ENCODE measurements at places on chromosomes 12 and 14.

- DNase-seq: no peak
Measured at GRCh38 chr12:89994911-89995310, 286.3 kb upstream of the ATP2B1 start.

DNA sequence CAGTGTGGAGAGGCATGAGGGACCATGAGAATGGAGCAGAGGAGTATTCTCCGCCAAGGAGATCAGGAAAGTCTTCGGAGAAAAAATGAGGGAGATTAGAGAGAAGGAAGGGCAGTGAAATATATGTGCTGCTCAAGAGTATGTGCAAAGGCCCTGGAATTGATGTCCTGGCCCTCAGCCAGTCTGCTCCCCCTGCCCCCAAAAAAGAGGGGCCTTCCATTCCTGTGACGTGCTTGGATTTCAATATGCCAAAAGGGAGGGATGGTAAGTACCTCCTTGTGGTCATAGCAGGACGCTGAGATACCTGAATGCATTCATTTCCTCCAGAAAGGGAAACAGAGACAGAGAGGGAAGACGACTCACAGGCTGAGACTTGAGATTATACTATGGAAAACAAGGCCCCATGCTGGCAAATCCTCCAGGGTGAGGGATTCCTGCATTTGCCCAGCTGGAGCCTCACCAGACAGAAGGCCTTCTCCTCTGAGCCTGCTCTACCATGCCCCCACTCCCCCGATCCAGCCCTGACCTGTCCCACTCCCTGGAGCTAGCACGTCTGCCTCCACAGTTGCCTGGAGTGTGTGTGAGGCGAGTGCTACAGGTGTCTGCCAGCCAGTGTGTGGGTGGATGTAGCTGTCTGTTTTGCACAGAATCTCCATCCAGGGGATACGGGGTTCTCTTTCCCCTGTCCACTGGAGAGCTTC lies 3.9 kb upstream of the RARG start:
- DNase-seq: no peak

DNA sequence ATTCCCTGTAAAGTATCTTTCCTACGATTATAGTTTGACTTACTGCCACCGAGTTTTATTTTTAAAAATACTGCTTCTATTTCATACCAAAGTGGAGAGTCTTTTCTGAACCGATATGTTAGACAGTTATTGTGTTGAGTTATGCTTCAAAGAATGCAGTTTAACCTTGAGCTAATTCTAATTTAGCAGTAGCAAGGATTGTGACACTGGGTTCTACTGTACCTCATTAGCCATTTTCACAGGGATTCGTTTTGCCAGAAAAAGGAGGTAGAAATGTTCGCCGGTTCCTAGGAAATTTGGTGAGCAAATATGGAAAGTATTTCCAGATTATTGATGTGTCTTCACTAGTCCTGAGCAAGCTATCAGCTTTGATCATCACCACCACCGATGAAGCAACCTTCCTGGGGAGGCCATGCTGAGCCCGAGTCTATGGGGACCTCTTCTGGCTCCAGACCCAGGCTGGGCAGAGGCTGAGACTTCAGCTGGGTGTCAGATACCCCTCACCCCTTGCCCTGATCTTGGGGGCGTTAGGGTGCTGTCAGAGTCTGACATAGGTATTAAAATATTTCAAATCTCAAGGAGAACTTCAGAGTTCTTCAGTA lies 13.6 kb downstream of the GLRX5 start:
- DNase-seq: no peak

DNA sequence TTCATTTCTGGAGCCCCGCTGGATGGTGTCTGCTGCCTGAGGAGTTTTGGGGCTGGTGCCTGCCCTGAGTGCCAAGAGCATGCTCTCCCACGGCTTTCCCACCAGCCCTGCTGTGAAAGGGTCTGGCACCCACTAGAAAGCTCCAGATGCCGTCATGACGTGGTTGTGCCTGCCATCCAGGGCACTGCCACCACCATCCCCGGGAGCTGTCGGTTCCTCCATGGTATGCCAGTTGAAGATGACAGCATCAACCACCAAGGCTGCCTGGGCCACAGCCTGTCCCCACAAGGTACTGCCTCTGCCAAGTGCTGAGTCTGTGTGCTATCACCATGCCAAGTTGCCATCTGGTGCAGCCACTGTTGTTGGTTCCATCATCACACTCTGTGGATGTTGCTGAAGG lies 85.9 kb downstream of the TTC8 start:
- no peak for DNase-seq

- DNase-seq: no peak
Measured at GRCh38 chr12:95418142-95418541, 55.8 kb upstream of the METAP2 start.

GRCh38 chr12:56330936-56331490 lies 2.8 kb downstream of the PAN2 start:
- no peak for DNase-seq

GRCh38 chr14:92470215-92470614 lies 43.4 kb upstream of the RIN3 start:
- DNase-seq: no peak

DNA sequence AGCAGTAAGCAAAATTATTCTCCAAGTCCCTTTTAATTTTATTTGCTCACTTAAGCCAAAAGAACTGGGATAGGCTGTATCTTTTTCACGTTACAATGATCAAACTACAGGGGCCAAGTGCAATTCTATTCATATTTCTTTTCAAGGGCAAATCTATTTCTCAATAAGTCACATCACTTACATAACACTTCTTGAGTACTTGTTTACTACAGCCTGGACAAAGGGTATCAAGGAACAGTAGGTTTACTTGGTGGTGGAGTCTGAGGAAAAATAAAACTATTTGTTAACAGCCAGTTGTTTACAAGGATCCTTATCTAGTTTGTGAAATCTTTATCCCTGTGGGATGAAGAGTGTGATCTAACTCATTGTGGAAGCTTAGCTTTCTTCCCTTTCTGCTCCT lies 72.1 kb downstream of the PDE3A start:
- no peak for DNase-seq

- no peak for DNase-seq
Measured at GRCh38 chr12:80441921-80442320, 2.1 kb upstream of the PTPRQ start.

GRCh38 chr14:26163761-26164160 lies 434.1 kb downstream of the NOVA1 start:
- DNase-seq: no peak

GRCh38 chr12:46268583-46269428 lies at the start of gene SLC38A1:
Gene SLC38A1, minus strand, starts transcription at chr12:46269043. Its CDS starts 29,243 bp downstream, at chr12:46239800.
- peak; percentile 85 for DNase-seq

- DNase-seq: no peak
Measured at GRCh38 chr14:102116361-102117180, 23.1 kb upstream of the WDR20 start.

DNA sequence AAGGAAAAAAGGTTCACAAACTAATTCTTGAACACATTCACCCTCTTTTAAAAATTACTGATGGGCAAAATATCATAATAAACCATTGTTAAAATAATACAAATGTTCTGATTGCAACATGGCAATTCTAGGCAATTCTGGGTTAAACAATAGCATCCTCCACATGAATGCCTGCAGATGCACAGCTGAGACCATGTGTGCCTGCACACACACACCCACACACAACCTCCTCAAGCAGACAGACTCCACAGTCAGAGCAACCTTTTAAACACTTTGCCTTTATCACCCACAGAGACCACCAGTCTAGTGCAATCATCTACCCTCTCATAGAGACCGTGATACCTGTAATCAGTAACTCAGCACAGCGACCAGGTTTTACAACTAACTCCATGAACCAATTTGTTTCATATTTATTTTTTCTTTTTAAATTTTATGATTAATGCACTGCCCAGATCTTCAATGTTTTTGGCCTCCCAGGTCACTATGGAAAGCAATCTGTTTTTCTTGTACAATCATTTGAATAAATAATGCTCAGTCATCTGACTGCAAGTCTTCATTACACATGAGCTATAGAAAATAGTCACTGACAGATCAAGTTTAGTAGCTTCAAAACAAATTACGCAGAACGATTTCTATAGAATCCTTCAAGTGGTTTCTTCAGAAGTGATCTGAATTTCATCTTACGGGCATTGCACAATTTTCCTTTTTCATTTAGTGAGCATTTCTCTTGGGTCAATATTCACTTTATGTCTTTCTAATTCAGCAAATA lies 105.8 kb downstream of the PRKD1 start:
- no peak for DNase-seq

GRCh38 chr12:46264057-46264456 lies 4.8 kb downstream of the SLC38A1 start:
- DNase-seq: no peak

GRCh38 chr12:105522166-105522825 lies 191.8 kb downstream of the C12orf75 start:
- no peak for DNase-seq

DNA sequence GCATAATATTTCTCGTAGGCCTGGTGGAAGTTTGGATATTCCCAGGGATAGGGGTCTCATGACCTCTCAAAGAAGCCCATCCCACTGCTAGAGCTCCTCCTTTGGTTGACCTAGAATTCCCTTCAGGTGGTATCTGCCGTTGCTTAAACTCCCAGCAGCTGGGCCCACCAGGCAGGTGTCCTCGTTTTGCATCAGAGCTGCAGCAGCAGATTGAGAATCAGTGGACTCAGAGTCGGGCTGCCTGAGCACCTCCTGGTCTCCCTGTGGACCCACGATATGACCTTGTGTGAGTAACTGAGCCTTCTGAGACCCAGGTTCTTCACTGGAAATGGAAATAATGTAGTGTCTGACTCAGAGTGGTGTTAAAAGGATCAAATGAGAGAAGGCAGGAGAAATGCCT lies 132.7 kb downstream of the PAPOLA start:
- DNase-seq: no peak

GRCh38 chr12:132152953-132153352 lies 8.7 kb downstream of the NOC4L start:
- no peak for DNase-seq

- no peak for DNase-seq
Measured at GRCh38 chr12:75960086-75960910, 71.3 kb downstream of the PHLDA1 start.

GRCh38 chr14:51228890-51229289 lies 11.2 kb upstream of the TMX1 start:
- DNase-seq: no peak

DNA sequence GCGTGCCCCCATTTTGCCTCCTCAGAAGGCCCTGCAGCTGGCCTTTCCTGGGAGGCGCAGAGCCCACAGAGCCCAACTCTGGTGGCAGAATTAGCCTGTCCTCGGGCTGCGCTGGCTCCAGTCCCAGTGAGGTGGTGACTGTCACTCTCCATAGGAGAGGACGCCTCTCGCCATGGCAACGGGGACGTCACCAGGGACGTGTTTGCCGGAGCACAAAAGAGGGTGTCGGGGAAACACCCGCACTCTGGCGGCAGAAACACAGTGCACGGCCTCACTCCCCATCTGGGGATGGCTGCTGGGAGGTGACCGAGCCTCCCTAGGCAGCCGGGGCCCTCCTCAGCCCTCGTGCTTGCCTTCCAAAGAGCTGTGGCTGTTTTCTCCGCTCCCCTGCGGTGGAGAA lies 50.2 kb upstream of the NCOR2 start:
- DNase-seq: no peak

DNA sequence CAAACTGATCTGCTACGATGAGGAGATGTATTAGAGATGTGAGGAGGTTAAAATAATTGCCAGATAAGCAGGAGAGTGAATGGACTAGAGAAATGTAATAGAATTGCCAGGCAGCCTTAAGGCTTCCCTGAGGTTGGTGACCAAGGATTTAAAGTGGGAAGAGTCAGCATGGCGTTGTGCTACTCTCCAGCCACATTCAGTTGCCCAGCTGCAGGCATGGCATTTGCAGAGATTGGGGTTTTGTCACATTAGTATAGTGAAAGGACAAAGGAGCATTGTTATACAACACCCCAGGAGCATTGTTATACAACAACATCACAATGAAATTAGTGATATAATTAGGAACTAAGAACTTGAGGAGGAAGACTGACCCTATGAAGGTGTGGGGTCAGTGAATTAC lies 31.7 kb downstream of the MARK3 start:
- DNase-seq: no peak

- DNase-seq: no peak
Measured at GRCh38 chr12:122026706-122027333, 5.1 kb downstream of the BCL7A start.

- DNase-seq: no peak
Measured at GRCh38 chr14:68711561-68712309, 81.1 kb downstream of the ZFP36L1 start.

DNA sequence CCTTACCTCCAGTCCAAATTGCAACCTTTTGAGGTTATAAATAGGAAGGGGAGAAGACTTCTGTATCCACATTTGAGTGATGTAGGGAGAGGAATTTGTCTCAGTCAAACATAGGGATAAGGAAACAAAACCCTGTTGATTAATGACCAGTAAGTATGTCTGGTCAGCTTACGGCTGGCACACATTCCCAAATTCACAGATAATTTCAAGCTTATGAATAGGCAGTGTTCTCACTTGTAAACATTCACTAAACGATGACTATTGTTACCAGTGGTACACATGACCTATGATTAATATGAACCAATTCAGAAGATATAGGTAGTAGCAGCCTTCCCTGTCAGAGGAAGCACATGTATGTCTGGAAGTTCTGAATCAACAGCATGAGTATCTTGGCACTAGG lies 33.0 kb upstream of the SLC5A8 start:
- no peak for DNase-seq

DNA sequence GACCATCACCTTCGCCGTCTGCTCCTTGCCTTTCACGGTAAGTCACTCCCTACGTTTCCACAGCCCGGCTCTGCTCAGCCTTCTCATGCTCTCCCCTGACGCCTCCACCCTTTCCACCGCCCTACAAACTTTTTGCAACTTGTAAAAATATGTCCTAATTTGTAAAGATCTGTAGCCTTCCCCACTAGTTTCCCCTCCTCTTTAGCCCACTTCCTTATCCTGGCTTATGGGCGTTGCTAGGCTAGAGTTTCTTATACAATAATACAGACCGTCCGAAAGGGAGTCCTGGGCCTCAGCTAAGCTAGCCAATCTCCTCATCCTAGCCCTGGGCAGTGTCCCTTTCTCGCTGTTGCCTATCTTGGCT lies 1.2 kb downstream of the PTGER2 start:
- no peak for DNase-seq

DNA sequence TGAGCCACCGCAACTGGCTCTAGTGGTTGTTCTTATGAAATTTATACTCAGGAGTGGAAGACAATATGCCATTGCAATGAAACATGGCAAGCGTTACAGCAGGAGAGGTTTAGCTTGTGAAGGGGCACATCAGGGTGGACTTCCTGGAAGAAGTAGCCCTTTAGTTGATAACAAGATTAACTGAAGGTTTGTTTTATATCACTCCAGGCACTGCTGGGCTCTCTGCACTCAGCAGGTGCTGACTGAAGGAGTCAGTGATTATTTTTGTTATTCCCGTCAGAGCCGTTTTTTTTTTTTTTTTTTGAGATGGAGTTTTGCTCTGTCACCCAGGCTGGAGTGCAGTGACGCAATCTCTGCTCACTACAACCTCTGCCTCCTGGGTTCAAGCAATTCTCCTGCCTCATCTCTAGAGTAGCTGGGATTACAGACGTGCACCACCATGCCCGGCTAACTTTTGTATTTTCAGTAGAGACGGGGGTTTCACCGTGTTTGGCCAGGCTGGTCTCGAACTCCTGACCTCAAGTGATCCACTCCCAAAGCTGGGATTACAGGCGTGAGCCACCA lies 17.6 kb upstream of the GPR68 start:
- DNase-seq: no peak

Data from activated CD8-positive, alpha-beta memory T cell treated with anti-CD3 and anti-CD28 coated beads for 1 hour (primary cell).